Sigmoid colon (tissue), 7 donors: ENCODE measurements at places on chromosomes 3 and 15. TPM values are rescaled to one million over a fixed set of nuclear protein-coding genes. Genes with fewer than 3 reads are reported as not detected.

Gene RBP2
- not detected for total RNA-seq

Gene RTP4
- 5.7 TPM for total RNA-seq

Gene LMCD1
- 9.7 TPM for total RNA-seq

DNA sequence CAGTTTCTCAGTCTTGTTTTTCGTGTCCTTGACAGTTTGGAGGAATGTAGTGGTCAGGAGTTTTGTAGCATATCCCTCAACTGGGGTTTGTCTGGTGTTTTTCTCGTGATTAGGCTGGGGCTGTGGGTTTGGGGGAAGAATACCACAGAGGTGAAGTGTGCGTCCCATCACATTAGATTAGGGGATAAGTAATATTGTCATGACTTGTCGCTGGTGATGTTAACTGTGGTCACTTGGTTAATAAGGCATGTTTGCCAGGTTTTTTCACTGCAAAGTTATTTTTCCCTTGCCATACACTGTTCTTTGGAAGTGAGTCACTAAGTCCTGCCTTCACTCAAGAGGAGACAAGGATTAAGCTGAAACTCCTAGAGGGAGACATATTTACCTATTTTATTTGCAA, 39.1 kb downstream of the PAK2 start:
- DNase-seq, result no peak
- H3K36me3 ChIP-seq, result peaks cover 12% of the 10 kb centered on the region
- no peaks in the 10 kb centered on the region for H3K27me3 ChIP-seq
- no peak overlapping the region for H3K4me3 ChIP-seq
- no peaks in the 10 kb centered on the region for H3K4me1 ChIP-seq
